ENCODE measurements at places on chromosomes 1 and 21.

DNA sequence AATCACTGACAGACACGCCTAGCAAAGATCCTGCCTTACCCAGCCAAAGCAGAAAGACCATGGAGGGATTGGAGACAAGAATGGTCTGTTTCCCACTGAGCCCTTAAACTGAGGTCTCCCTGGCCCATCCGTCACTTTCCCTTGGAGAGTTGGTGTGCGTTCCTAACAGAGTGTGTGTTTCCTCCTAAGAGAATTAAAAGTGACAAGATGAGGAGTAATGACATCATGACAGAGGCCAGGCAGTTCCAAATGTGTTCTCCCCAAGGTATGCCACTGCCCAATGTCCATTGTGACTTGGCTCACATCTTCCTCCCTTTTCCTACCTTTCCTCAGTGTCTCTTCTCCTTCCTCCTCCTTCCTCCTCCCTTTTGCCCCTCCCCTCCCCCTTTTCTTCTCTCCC, 295.7 kb downstream of the SIPA1L2 start:
- DNase-seq, result no peak

GRCh38 chr1:219686171-219686570, 73.3 kb upstream of the ZC3H11B start:
- DNase-seq, result no peak

DNA sequence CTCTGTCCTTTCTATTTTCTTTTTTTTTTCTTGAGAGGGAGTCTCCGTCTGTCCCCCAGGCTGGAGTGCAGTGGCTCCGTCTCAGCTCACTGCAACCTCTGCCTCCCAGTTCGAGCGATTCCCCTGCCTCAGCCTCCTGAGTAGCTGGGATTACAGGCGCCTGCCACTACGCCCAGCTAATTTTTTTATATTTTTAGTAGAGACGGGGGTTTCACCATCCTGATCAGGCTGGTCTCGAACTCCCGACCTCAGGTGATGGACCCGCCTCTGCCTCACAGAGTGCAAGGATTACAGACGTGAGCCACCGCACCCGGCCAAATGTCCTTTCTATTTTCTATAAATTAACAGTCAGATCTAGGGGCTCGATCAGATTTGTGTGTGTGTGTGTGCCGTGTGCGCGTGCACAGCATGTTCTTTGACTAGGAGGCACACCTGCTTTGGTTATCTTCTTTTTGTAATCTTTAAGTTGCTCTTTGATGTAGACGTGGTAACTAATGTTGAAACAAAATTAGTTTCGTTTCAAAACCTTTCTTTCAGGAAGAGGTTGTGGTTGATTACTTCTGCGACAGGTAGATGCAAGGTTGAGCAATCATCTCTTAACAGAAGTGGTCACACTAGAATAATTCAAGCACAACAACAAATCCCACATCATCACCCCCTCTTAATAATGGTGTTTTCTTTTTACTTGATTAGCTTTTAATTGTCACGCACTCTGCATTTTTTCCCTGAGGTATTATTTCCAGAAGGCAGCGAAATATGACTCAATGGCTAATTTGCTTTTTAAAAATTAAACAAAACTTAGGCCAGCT, 779 bp upstream of the DEGS1 start:
- DNase-seq, result no peak

DNA sequence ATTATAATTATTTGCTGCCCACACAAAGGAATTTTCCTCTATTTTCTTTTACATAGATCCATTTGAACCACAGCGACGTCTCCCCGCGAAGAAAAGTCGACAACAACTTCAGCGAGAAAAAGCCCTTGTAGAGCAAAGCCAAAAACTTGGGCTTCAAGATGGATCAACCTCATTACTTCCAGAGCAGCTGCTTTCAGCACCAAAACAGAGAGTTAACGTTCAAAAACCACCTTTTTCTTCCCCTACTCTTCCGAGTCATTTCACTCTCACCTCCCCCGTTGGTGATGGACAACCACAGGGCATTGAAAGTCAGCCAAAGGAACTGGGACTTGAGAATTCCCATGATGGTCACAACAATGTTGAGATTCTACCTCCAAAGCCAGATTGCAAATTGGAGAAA, 7.2 kb downstream of the GORAB start:
- no peak for DNase-seq

GRCh38 chr1:95117207-95118066, at the start of gene TLCD4:
TLCD4 (plus strand) TSS chr1:95117355; CDS start chr1:95143902, 26,547 bp downstream.
- no peak for DNase-seq

DNA sequence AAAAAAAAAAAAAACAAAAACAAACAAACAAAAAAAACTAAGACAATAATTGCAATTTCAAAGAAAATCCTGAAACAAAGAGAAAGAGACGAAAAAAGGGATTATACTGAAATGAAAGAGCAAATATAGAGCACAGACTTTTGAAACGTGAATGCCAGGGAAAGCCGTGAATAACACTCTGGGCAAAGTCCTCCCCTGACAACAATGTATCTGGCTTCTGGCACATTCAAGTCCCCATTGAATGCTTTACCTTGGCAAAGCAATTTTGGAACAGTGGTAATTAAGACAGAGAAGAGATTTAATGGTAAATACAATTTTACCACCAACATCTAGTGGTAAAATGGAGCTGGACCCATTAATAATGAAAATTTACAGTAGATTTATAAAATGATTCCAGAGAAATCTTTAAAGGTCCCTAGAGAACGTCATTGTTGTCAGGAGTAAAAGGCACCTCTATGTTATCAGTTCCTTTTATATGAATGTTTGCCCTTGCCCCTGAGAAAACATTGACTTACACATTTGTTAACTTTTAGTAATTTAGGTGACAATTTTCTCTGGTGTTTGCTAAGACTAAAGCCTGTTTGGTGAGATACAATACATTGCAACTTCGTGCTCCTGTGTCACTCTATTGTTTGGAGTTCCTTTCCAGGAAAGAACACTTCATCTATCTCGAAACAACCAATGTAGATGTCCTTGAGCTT, 89.7 kb downstream of the GREM2 start:
- DNase-seq, result no peak

DNA sequence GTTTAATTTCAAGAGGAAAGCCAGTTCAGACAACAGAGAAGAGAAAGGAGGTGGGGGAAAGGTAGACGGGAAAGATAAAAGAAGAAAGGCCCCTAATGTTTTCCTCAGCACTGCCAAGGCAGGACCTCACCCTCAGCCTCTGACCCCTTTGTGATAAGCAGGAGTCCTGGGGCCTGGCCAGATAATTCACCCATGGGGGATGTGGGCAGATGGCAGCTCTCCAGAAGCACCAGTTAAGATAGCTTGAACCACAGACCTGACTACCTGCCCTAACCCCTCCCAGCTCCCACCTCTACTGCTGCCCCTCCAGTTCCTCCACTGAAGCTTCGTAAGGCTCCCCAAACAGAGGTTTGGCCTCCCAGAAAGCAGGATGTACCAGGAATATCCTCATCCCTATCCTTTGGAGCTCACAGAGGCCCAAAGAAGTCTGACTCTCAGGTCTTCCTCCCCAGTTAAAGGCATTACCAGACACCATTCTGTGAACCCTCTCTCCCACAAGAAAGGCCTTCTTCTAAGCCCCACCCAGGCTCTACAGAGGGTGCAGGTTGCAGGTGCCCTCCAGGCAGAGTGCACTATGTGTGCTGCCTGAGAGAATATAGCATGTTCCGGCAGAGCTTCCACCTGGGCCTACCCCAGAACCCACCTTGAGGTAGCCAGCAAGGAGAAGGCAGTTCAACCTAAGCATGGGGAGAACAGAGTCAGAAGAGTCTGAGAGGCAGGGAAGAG, 9.2 kb upstream of the SNAPIN start:
- no peak for DNase-seq

DNA sequence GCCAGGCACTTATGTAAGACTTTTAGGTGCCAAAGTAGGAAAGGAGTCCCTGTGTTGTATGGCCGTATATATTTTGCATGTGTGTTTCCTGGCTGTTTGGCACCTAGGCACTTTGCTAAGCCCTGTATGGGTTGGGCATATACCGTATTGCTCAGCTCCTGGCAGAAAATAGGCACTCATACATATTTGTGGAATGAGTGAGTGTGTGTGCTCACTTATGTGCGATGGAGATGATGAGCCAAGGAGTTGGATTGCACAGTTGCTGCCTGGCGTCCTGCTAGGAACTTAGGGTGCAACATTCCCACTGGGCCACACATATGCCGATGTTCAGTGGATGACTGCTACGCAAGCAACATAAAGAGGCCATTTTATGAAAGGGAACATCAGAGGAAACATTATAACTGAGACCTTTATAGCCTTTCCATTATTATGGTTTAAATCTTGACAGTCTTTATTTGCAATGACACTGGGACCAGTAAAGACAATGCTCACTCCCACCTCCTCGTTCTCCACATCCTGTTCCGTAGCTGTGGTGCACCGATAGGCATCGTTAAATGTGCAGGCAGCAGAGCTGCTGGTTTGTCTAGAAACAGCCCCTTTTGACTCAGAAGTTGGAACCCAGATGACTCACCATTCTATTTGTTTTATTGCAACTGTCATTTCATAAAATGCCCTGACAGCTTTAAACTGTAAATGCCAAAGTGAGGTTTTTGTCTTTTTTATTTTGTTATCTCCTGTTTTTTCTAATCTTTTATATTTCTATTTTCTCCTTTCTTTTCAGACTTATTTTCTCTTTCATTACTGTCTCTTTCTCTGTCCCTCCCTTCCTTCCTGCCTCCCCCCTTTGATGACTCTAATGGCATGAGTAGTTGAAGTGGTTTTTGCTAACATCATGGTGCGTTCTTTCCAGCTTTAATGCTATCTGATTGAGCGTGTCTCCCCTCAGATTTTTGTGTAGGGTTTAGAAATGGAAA, 36.1 kb downstream of the PEX14 start:
- DNase-seq, result peak; percentile 77

GRCh38 chr1:119081267-119081666, 59.2 kb downstream of the WARS2 start:
- no peak for DNase-seq

DNA sequence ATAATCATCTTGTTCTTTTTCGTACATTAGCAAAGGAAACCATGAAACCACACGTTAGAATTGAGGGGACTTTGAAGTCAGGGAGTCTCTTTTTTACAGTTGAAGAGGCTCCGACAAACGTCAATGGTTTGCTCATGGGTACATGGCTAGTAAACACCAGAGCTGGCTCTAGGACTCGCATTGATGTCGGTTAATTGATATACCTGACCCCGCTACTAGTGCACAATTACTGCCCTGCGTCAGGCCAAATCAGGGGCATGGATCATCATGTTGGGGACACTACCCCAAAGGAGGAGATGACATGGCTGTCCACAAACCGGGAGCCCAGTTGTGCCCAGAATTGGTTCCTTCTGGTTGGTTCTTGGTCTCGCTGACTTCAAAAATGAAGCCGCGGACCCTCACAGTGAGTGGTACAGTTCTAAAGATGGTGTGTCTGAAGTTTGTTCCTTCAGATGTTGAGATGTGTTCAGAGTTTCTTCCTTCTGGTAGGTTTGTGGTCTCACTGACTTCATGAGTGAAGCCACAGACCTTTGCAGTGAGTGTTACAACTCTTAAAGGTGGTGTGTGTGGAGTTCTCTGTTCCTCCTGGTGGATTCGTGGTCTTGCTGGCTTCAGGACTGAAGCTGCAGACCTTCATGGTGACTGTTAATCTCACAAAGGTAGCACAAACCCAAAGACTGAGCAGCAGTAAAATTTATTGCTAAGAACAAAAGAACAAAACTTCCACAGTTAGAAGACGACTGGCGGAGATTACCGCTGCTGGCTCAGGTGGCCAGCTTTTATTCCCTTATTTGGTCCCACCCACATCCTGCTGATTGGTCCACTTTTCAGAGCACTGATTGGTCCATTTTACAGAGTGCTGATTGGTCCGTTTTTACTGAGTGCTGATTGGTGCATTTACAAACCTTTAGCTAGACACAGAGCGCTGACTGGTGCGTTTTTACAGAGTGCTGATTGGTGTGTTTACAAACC, 126.9 kb upstream of the ERRFI1 start:
- no peak for DNase-seq

DNA sequence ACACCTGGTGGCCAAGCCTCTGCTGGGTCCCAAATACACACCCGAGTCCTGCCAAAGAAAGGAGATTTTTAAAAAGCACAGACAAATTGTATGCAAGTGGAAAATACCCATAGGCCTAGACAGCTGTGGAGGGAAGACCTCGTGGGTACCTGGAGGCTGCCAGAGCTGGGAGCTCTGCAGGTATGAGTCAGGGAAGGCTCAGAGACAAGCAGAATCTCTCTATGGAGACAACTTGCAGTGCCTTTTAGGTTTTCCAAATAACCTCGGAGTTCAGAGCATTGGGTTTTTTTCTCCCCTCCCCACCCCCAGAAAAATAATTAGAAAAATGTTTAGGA, 127.7 kb downstream of the EDEM3 start:
- no peak for DNase-seq

DNA sequence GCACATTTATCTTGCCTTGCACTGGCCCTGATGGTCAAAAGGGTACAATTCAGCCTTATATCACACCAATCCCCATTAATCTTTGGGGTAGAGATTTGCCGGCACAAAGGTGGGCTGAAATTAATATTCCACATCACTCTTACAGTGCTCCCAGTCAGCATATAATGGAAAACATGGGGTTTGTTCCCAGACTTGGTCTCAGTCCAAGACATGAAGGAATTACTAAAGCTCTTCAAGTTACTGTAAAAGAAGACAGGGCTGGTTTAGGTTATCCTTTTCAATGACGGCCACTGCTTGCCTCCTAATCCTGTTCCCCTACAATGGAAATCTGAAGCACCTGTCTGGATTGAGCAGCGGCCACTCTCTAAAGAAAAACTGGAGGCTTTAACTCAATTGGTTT, 160.7 kb downstream of the IER5 start:
- no peak for DNase-seq

GRCh38 chr1:246906833-246907232, 24.9 kb downstream of the AHCTF1 start:
- DNase-seq, result no peak

DNA sequence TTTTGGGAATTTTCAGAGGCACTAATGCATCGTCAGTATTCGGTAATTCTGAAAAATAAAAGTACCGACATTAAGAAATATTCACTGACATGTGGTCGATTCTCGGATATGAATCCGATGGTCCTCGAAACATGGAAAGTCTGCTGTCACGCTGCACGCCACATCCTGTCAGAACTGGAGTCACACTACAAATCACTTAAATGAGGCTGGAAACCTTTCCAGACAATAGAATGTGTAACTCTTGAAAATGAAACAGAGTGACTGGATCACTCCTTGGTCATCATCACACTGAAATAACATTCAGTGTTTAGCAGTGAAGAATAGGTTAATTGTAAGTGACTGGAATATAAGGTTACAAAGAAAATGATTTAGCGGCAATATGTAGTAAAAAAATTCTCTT, 620.1 kb upstream of the ADAMTS5 start:
- DNase-seq, result no peak

- no peak for DNase-seq
Observed at GRCh38 chr1:185376840-185377635, 60.0 kb upstream of the IVNS1ABP start.

- DNase-seq, result no peak
Observed at GRCh38 chr1:197178998-197179397, 32.5 kb upstream of the ASPM start.

DNA sequence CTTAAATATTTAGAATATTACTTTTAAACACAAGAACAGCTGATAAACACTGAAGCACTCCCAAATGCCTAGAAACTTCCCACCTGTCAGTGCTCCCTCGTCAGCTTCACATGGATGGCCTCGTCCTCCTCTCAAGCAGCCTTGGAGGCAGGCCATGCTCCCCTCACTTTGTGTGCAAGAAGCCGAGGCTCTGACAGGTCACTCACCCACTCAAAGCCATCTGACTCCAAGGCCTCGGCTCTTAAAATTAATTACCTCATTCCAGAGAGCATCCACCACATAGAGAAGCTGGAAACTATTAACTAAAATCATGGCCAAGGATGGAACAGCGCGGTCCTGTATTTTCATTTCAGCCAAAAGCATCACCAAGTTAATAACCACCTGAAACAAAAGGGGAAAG, 17.8 kb downstream of the LBR start:
- no peak for DNase-seq
